ENCODE measurements at places on chromosomes 13 and 19.
A peak's percentile ranks its signal among the peaks of the same experiment; 100 is the strongest.

GRCh38 chr13:18952225-18953016, 229.2 kb downstream of the TUBA3C start:
- DNase-seq = no peak

DNA sequence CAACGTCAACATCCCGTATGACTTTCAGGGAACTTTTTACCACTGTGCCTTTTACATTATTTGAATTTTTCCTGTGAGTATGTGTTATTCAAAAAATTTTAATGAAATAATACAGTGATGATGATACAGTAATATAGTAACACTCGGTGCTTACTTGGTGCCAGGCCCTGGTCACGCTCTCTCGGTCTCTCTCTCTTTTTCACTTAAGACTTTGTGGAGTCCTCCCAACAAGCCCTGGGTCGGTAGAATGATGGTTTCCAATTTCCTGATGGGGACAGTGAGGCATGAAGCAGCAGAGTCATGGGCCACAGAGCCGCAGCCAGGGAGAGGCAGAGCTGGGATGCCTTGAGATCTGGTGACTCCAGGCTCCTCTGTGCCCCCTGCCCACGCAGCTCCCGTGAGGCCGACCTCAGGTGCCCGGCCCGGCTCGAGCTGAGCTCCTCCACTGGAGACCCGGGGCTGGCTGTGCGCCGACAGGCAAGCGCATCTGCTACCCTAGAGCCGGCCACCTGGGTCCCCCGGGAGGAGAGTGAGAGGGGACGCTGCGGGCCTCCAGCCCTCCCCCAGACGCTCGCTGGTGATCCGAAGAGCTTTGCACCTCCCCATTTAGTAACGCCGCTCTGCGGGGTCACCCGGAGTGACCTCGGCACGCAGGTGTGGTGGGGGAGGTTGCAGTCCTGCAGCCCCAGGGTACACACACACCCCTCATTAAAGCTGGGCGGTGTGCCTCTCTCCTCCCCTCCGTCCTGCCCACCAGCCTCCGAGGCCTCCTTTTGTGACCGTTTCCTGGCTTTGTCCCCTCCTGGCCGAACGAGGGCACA, 4.4 kb upstream of the SBK3 start:
- no peak for DNase-seq

GRCh38 chr19:13099073-13099999, 3.3 kb downstream of the LYL1 start:
- DNase-seq = peak; percentile 50

- no peak for DNase-seq
Measured at GRCh38 chr13:59962343-59962742, 201.4 kb downstream of the DIAPH3 start.

DNA sequence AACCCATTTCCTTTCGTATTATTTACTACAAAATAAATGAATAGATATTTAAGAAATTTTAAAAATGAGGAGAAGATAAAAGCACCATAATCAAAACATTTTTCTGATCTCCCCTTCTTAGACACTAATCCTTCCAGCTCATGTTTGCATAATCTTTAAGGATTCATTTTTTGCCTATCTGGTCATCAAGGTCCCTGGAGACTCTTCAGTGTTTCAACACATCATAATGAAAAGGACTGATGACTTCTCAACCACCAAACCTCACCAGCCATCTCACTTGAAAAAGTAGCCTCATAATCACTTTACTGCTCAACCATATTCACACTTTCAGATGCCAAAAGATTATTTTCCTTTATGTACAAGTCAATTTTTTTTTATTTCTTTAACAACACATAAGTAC, 80.1 kb downstream of the DCLK1 start:
- DNase-seq = no peak

DNA sequence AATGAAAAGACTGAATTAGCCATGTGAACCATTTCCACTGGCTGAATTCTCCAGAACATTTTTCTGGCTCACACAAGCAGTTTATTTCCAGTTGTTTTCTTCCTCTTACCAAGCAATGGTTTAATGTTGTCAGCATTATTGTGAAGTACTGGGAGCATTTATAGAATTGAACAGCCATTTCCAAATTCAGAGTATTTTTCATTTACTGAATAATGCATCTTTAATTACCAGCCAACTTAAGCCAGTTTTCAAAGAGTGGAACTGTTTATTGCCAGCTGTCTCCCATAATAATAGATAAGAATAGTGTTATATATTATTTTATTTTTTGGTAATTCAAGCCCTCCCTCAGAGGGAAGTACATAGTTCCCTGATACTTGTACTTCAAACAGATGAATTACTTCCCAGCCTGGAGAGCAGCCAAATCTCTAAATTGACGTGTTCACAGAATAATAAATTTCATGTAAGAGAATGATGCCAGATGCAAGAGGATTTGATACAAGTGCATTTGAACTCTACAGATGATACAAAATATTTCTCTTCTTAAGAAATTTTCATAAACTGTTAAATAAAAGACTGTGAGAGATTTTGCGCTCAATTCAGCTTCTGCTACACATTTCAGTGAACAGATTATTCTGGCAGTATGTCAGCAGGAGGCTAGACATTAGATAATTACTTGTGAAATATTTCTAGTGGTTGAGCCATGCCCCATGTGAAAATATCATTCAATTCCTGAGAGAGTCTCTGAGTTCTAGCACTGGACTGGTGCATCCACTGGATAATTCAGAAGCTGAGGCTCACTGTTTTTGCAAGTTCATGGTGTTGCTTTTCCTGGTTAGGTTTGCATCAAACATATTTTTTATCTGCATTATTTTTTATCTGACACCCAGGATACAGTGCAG, 315.9 kb downstream of the SLC7A1 start:
- no peak for DNase-seq

DNA sequence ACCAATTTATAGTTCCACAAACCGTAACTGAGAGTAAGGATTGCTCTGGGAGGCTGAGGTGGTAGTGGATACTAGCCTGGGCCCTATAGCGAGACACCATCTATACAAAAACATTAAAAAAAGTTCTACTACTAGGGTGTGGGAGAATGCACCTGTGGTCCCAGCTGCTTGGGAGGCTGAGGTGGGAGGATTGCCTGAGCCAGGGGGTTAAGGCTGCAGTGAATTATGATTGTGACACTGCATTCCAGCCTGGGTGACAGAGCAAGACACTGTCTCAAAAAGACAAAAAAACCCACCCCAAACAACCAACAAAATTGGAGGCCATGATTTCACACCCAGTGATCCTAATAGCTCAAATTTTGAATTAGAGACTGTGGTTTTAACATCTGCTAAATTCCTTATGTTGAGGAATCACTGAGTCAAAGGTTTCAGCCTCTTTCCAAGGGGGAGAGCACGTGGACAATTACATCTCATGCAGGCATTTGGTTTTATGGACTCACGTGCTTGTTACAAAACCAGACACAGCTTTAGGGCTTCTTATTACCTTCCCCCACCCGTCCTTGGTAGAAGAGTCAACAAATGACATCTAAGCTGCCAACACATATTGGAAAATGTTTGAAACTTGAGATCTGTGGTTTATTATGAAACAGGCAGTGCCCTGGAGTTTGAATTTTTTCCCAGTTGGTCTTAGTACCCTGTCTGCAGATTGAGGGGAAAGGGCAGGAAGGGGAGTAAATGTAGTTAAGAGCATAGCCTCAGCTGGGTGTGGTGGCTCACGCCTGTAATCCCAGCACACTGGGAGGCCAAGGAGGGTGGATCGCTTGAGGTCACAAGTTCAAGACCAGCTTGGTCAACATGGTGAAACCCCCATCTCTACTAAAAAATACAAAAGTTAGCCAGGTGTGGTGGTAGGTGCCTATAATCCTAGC, 18.5 kb downstream of the CYP2A6 start:
- DNase-seq = no peak

- DNase-seq = no peak
Measured at GRCh38 chr13:66899955-66900354, 330.2 kb downstream of the PCDH9 start.

DNA sequence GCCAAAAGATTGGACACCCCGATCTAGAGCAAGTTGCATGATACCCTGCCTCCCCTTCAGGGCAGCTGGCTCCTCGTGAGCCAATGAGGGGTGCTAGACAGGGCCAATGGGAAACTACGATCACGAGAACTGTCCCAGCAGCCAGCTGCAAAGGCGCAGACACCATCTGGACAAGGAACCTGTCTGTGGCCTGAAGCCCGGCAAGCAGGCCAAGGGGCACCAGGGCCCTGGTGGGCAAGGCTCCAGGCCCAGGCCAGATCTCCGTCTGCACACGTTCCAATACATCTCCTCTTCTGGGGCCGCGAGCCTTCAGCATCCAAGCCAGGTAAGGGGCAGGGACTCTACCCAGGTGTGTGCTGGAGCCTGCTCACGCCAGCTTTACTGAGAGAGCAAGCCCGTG, 20.2 kb downstream of the MED26 start:
- DNase-seq = no peak

GRCh38 chr19:6802336-6803035, 30.0 kb downstream of the VAV1 start:
- peak; percentile 64 for DNase-seq

- no peak for DNase-seq
Measured at GRCh38 chr13:92225861-92226260, 827.4 kb downstream of the GPC5 start.

DNA sequence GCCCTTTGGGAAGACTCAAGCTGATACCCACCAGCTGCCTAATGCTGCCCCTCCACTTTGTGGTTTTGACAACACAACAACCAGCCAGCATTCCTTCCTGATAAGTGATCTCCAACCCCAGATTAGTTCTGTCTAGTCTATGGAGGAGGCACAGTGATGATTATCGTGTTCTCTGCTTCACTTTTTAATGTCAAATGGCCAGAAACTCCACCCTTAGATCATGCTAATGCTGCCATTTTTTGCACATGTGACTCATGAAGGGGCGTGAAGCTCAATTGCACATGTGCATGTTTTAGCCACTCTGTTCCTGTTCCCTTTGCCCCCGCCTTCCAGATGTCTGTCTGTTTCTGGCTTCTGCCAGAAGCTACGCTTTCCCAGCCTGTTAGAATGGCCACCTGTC, 199.8 kb downstream of the COG6 start:
- no peak for DNase-seq

DNA sequence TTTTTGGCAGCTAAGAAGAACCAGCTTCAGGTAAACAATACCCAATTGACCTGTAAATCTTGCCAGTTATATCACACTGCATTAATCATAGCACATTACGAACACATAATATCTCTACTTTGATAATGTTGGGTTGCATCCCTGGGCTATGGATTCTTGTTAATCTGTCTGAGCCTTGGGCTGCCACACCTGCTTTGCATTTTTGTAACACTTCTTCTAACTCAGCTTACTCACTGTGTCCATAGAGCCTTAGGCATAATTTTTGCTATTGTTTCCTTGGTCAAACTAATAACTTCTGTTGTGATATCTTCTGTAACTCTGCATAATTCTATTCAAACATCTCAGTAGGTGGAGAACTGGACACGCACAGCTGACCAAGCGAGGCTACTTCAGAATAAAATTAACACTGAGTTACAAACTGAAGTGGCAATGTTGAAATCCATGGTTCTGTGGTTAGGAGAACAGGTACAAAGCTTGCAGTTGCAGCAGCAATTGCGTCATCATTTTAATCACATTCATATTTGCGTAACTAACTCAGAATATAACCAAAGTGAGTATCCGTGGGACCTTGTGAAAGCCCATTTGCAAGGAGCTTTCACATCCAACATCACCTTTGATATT, 6.4 kb downstream of the ZNF350 start:
- DNase-seq = no peak

- no peak for DNase-seq
Measured at GRCh38 chr13:83950293-83950692, 68.0 kb upstream of the SLITRK1 start.

DNA sequence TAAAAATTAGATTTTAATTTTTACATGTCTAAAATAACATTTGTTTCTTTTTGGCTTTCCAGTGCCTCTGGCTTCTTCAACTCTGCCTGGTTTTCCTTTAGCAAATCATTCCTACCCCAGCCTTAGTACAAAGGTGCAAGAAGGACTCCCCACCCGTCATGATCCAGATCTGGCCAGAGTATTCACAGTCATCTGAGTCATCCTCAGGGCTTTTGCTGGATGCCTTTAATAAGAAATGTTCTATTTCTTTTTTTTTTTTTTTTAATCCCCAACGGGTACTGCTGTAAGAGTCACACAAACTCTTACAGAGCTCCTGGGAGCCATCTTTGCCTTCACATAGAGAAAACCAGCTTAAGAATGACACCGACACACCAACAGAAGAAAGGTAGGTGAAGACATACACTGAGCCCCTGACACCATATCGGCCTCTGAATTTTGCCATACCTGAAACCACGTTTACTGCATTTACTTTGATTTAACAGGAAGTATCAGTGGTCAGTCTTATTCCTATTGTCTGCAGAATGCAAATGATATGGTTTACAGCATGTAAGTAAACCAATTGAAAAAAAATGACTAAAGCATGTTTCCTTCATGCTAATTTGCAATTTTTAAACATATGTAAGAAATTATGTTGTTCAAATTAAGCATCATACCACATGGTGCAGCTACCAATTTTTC, 184.4 kb downstream of the NALCN start:
- no peak for DNase-seq

DNA sequence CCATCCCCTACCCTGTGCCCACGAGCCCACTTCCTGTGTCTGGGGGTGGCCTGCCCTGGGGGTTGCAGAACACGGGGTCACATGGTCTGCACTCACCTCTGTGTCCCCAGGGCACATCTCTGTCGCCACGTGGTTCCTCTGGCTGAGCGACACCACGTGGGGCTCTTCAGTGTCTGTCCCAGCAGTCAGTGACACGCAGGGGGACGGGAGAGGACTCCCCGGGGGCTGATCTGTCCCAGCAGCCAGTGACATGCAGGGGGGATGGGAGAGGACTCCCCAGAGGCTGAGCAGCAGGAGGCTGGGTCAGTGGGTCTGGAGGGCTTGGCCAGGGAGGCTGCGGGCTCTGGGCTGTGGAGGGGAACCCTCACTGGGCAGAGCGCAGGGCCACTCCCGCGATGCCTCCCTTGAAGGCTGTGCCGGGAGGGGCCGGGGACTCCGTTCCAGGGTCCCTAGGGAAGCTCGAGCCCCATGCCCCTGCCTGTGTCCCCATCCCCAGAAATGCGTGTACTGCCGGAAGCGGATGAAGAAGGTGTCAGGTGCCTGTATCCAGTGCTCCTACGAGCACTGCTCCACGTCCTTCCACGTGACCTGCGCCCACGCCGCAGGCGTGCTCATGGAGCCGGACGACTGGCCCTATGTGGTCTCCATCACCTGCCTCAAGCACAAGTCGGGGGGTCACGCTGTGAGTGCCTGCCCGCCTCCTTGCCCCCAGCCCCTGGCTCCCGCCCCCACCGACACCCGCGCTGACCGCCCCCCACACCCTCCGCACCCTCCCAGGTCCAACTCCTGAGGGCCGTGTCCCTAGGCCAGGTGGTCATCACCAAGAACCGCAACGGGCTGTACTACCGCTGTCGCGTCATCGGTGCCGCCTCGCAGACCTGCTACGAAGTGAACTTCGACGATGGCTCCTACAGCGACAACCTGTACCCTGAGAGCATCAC, 174.8 kb downstream of the KDM4B start:
- DNase-seq = no peak

DNA sequence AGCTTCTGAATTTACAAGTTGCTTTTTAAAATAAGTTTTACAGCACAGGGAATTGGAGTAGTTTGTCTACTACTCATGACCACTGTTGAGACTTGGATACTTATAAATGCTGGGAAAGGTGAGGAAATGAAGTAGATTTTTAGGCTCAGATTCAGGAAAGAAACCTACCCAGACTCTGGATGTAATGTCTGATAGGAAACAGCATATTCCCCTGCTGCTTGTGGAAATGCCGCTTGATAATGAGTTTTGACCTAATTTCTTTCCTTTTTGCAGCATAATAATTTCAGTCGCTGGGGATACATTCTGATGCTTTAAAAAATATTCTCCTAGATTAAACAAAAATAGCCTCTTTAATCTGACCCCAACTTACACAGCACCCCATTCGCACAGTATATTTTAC, 53.6 kb downstream of the SLC10A2 start:
- no peak for DNase-seq
